Suprapubic skin (tissue), 4 donors: ENCODE measurements at places on chromosomes 6 and 20. TPM values are rescaled to one million over a fixed set of nuclear protein-coding genes. Genes with fewer than 3 reads are reported as not detected.

DNA sequence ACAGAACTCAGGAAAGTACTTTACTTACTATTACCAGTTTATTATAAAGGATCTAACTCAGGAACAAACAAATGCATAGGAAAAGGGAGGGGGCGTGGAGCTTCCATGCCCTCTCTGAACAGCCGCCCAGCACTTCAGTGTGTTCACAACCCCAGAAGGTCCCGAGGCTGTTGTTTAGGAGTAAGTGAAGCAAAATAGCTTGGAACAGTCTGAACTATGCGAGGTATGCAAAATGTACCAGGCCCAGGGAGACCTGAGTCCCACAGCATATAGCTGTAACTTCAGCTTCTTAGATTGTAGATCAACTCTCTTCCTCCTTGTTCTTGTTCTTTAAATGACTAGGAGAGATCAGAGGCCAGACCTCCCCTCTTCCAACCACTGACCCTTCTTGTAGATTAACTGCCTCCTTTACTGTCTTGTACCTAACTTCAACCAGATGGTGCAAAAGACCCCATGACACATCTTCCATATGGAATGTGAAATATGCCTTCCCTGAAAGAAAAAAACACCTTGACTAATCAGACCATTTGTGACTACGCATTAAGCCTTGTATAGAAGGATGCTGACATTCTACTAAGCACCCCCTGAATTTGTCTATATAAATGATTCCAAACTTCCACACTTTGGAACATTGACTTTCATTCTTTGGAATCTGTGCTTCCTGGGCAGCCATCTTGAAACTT lies 98.8 kb upstream of the SNX9 start:
- no peak for DNase-seq

DNA sequence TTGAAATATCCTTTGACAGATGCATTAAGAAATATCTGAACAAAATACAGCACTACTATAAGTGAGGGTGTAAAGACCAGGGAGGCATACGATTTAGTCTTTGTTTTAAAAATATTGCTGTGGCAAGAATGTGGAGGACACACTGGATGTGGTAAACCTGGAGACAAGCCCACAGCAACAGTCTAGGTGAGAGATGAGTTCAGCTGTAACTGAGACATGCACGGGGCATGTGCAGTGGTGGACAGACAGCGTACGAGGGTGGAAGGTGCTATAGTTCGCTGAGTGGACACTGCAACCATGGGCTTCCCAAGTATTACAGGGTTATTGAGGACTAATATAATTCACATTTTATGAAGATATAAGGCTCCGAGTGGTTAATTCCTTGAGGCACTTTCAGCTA lies 1.8 kb downstream of the NANP start:
- no peak for DNase-seq

DNA sequence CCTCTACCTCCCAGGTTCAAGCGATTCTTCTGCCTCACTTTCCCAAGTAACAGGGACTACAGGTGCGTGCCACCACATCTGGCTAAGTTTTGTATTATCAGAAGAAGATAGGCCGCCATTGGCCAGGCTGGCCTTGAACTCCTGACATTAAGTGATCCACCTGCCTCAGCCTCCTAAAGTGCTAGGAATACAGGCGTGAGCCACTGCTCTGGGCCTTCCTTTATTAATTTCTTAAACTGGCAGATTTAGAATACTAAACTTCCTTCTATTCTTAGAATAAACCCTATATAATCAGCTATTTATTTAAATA lies 86.6 kb downstream of the HFE start:
- DNase-seq: no peak

- DNase-seq: no peak
These were observed 385.6 kb downstream of the CDKAL1 start for GRCh38 chr6:20919677-20920385.

The SPATA2 gene
- total RNA-seq: 8.7 TPM

DNA sequence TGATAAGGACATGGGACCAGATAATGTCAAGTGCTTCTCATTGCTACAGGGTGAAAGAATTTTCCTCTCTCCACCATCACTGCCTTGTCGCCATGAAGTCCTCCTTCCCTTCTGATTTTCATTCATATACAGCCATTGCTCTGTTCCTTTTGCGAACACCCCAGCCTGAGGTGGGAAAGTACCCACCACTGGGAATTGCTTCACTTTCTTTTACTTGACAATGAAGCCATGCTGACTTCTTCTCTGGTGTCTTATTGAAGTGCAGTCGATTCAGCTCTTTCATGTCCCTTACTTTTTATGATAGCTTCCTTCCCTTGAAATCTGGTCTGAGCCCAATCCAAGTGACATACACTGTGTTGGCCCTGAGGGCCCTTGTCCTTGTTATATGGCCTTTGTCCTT lies 16.2 kb downstream of the DAAM2 start:
- DNase-seq: no peak
